IMR-90 (cell line): ENCODE measurements at places on chromosomes 6 and 20. TPM values are rescaled to one million over a fixed set of nuclear protein-coding genes. Genes with fewer than 3 reads are reported as not detected.
A peak's percentile ranks its signal among the peaks of the same experiment; 100 is the strongest.

Gene GDAP1L1
- polyA plus RNA-seq: not detected in 2 replicates

Gene DHX35
- 12.5 and 13.5 TPM in 2 replicates for polyA plus RNA-seq

Gene MROH8
- 0.62 and 1.3 TPM in 2 replicates for polyA plus RNA-seq

Gene GZF1
- polyA plus RNA-seq: 24.7 and 25.7 TPM in 2 replicates

Gene BPI
- polyA plus RNA-seq: 0.05 and 0.06 TPM in 2 replicates

Gene ESF1
- 2.1 and 2.6 TPM in 2 replicates for polyA plus RNA-seq

GRCh38 chr6:123323452-123324329 is 313.1 kb downstream of the TRDN start:
- H3K4me3 ChIP-seq: no peak overlapping the region
- H3K27ac ChIP-seq: no peak overlapping the region
- no peak for DNase-seq
- no peaks in the 10 kb centered on the region for H3K4me1 ChIP-seq
- H3K27me3 ChIP-seq: no peaks in the 10 kb centered on the region

- no peaks in the 10 kb centered on the region for H3K36me3 ChIP-seq
- H3K27ac ChIP-seq: no peak overlapping the region
- H3K4me3 ChIP-seq: no peak overlapping the region
These were observed 78.4 kb upstream of the HS3ST5 start for GRCh38 chr6:114421199-114421598.

GRCh38 chr6:132734694-132735236 is 20.9 kb upstream of the VNN1 start:
- no peaks in the 10 kb centered on the region for H3K27me3 ChIP-seq
- H3K4me3 ChIP-seq: no peak overlapping the region
- H3K27ac ChIP-seq: no peak overlapping the region
- peak; percentile 83 for DNase-seq

- H3K4me3 ChIP-seq: no peak overlapping the region
- H3K27ac ChIP-seq: no peak overlapping the region
- no peaks in the 10 kb centered on the region for H3K27me3 ChIP-seq
- DNase-seq: no peak
- H3K36me3 ChIP-seq: no peaks in the 10 kb centered on the region
These were observed 68.8 kb downstream of the PRL start for GRCh38 chr6:22227824-22228610.

- no peaks in the 10 kb centered on the region for H3K36me3 ChIP-seq
- H3K27me3 ChIP-seq: no peaks in the 10 kb centered on the region; the same call in 1 of the 2 replicates
- H3K4me3 ChIP-seq: no peak overlapping the region
- DNase-seq: no peak
- H3K4me1 ChIP-seq: no peaks in the 10 kb centered on the region
These were observed 22.2 kb downstream of the CST8 start for GRCh38 chr20:23513164-23513563.

DNA sequence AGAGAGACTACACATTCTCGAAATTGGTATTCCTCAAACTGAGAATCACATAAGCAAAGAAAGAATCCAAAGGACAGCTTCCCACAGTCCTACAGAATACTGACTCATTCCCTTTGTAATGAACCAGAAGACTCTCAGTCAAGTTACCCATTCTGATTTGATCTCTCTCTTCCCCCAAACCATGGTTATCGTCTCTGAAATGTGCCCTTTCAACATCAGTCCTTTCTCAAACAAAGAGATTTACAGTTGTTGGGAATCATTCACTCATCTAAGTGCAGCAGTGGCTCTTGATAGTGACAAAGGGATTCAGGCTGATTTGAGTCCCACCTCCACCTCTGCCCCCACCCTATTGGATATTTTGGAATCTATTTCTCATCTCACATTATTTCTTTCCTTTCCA is 15.0 kb upstream of the RSPO3 start:
- peak; percentile 45 for DNase-seq
- H3K27ac ChIP-seq: no peak overlapping the region
- 0 out of 2 replicates have a peak, but pooled peaks cover 4% of the 10 kb centered on the region for H3K4me1 ChIP-seq
- H3K4me3 ChIP-seq: no peak overlapping the region
- peaks cover 19% of the 10 kb centered on the region for H3K27me3 ChIP-seq
- no peaks in the 10 kb centered on the region for H3K36me3 ChIP-seq

GRCh38 chr6:168536665-168537539 is 95.9 kb downstream of the SMOC2 start:
- H3K4me3 ChIP-seq: no peak overlapping the region
- H3K27me3 ChIP-seq: no peaks in the 10 kb centered on the region
- H3K36me3 ChIP-seq: no peaks in the 10 kb centered on the region
- H3K27ac ChIP-seq: no peak overlapping the region

DNA sequence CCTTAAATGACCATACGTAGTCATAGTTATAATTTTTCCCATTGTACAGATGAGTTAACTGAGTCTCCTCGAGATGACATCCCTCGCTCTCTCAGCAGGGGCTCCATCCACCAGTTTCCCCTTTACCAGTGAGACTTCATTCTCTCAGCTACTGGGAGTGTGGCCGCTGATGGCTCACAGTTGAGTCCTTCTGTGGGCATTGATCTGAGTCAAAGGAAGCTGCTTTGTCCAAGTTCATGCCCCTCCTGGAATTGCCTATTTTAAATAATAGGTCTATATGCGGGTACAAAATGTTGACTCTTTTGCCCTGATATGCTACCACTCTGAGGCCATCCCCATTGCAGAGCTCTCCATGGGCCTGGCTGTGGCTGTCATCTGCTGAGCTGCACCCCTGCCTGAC is 14.8 kb upstream of the CST1 start:
- H3K4me1 ChIP-seq: no peaks in the 10 kb centered on the region
- no peak overlapping the region for H3K27ac ChIP-seq
- no peaks in the 10 kb centered on the region for H3K36me3 ChIP-seq
- peaks cover 2% of the 10 kb centered on the region for H3K27me3 ChIP-seq
- no peak for DNase-seq
